ENCODE measurements at places on chromosomes 2 and 18.

- no peak for DNase-seq
Measured at GRCh38 chr2:6872394-6872793, 5.2 kb upstream of the RSAD2 start.

GRCh38 chr2:168722592-168722991, 79.8 kb upstream of the NOSTRIN start:
- no peak for DNase-seq

DNA sequence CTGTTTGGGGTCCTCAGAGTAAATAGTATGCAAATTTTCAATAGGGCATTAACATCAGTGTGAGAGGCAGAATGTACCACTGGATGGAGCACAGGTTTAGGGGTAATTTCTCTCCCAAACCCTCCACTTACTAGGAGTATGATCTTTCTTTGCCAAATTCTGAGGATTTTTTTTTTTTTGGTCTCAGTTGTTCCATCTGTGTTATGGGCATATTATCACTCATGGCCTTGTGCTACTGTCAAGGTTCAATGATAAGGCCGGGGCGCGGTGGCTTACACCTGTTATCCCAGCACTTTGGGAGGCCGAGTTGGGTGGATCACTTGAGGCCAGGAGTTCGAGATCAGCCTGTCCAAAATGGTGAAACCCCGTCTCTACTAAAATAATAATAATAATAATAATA, 30.2 kb upstream of the ZEB2 start:
- DNase-seq, result no peak

GRCh38 chr18:63779386-63779785, 4.2 kb downstream of the SERPINB7 start:
- no peak for DNase-seq
